ENCODE measurements at places on chromosomes 7 and 10. TPM values are rescaled to one million over a fixed set of nuclear protein-coding genes. Genes with fewer than 3 reads are reported as not detected.

Gene ENO4
- polyA plus RNA-seq = not detected

Gene GHRHR
- not detected for polyA plus RNA-seq

Gene HOXA7
- not detected for polyA plus RNA-seq

Gene NEUROD6
- polyA plus RNA-seq = not detected

Gene TEX36
- polyA plus RNA-seq = not detected

Gene GRID1
- not detected for polyA plus RNA-seq

Gene CAMK2B
- polyA plus RNA-seq = not detected

Gene PKD2L1
- polyA plus RNA-seq = not detected

Gene PPP1R17
- polyA plus RNA-seq = not detected

Gene YAE1
- polyA plus RNA-seq = 24.4 TPM

Gene KLF14
- polyA plus RNA-seq = 0.12 TPM

Gene BPGM
- polyA plus RNA-seq = 24.7 TPM

Gene CRYGN
- polyA plus RNA-seq = not detected

Gene PANK1
- polyA plus RNA-seq = 0.47 TPM

GRCh38 chr7:132246591-132246990 lies 329.7 kb downstream of the PLXNA4 start:
- no peak overlapping the region for H3K4me3 ChIP-seq
- peaks cover 13% of the 10 kb centered on the region for H3K27me3 ChIP-seq
- H3K27ac ChIP-seq = no peak overlapping the region
- H3K4me1 ChIP-seq = no peaks in the 10 kb centered on the region

- no peak overlapping the region for H3K27ac ChIP-seq
- H3K36me3 ChIP-seq = no peaks in the 10 kb centered on the region
- DNase-seq = no peak
- H3K4me1 ChIP-seq = no peaks in the 10 kb centered on the region
Measured at GRCh38 chr10:52956861-52957260, 184.3 kb upstream of the MBL2 start.

DNA sequence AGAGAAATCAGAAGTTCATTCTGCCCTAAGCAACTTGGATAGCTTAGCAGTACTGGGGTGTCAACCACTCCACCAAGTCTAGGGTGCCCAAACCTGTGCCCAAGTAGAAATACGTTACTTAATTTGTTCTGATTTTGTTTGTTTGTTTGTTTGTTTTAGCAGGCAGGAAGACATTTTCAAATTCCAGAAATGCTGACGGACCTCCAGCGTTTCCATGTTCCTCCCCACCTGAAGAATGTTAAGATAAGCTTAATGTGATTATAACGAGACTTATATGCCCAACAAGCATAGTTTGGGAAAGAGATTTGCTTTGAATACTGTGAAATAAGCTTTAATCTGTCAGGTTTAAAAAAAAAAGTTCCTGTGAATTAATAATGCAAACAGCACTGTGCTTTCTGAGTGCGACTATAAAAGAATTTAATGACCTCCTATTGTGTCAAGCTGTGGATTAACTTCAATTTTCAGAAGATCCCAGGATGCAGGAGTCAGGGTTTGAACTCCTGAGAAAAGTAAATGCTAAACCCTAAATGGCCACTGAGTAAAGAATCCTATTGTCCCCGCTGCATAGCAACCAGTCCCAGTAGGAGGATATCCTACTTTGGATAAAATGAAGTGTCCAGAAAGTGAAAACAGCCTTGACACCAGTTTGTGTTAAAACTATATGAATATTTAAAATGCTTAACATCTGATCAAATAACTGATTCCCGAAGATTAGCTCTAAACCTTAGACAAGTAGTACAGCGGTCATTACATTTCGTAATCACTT lies 56.5 kb downstream of the LYZL1 start:
- H3K36me3 ChIP-seq = no peaks in the 10 kb centered on the region
- H3K27ac ChIP-seq = no peak overlapping the region
- H3K4me3 ChIP-seq = no peak overlapping the region
- no peaks in the 10 kb centered on the region for H3K4me1 ChIP-seq
- DNase-seq = no peak
- no peaks in the 10 kb centered on the region for H3K27me3 ChIP-seq

DNA sequence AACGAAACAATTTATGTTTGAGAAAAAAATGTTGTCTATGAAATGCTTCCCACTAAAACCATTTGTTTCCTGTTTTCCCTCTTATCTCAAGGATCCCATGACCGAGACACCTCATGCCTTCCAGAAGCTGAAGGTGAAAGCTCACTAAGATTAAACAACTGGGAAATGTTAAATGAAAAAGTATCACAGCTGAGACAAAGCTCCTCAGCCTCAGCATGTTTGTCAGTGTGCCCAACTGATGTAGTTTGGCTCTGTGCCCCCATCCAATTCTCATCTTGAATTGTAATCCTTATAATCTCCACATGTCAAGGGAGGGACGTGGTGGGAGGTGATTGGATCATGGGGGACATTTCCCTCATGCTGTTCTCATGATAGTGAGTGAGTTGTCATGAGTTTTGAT lies 327.3 kb downstream of the HTR7 start:
- no peaks in the 10 kb centered on the region for H3K4me1 ChIP-seq
- DNase-seq = no peak
- peaks cover 11% of the 10 kb centered on the region for H3K27me3 ChIP-seq
- H3K27ac ChIP-seq = no peak overlapping the region
- H3K4me3 ChIP-seq = no peak overlapping the region

GRCh38 chr7:19900118-19900517 lies 126.7 kb upstream of the TMEM196 start:
- no peaks in the 10 kb centered on the region for H3K4me1 ChIP-seq
- DNase-seq = no peak

DNA sequence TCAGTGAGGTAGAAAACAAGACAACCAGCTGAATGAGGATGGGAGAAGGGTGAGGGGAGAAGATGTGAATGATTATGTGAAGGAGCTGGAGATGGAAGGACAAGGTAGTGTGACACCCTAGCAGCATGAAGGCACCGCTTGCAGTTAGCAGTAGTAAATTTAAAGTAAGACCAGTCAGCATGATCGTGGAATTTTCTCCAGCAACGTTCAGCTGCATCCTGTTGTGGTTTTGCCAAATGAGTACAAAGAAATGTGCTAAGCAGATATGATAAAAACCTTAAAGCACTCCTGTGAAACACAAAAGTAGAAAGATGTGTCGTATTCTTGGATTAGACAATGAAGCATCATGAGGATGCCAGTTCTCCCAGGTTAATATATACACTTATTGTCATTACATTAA lies 34.1 kb upstream of the IFRD1 start:
- no peaks in the 10 kb centered on the region for H3K4me1 ChIP-seq
- H3K27me3 ChIP-seq = peaks cover 6% of the 10 kb centered on the region
- H3K27ac ChIP-seq = no peak overlapping the region
- no peak for DNase-seq
- no peak overlapping the region for H3K4me3 ChIP-seq

DNA sequence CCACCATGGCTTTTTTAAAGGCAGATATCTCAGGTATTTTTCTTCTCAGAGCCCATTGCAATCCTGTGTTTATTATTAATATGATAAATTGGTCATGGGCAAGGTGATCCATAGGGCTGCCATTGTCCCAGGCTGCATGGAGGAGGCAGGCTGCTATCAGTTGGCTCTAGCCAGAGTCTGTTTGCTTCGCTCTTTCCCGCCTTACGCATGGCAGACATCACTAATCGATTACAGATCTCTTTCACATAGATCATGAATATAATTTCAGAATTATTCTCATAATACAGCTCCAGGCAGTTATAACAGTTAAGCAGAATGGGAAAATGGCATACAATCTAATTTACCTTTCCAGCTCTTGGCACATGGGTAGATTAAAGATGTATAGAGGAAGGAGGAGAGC lies 30.4 kb upstream of the HABP2 start:
- no peaks in the 10 kb centered on the region for H3K36me3 ChIP-seq
- H3K27ac ChIP-seq = no peak overlapping the region
- no peak for DNase-seq
- H3K4me1 ChIP-seq = no peaks in the 10 kb centered on the region

GRCh38 chr7:107364787-107365186 lies 105.1 kb upstream of the GPR22 start:
- no peak for DNase-seq
- H3K4me1 ChIP-seq = peaks cover 3% of the 10 kb centered on the region
- H3K27ac ChIP-seq = no peak overlapping the region
- H3K4me3 ChIP-seq = no peak overlapping the region
- H3K27me3 ChIP-seq = no peaks in the 10 kb centered on the region

DNA sequence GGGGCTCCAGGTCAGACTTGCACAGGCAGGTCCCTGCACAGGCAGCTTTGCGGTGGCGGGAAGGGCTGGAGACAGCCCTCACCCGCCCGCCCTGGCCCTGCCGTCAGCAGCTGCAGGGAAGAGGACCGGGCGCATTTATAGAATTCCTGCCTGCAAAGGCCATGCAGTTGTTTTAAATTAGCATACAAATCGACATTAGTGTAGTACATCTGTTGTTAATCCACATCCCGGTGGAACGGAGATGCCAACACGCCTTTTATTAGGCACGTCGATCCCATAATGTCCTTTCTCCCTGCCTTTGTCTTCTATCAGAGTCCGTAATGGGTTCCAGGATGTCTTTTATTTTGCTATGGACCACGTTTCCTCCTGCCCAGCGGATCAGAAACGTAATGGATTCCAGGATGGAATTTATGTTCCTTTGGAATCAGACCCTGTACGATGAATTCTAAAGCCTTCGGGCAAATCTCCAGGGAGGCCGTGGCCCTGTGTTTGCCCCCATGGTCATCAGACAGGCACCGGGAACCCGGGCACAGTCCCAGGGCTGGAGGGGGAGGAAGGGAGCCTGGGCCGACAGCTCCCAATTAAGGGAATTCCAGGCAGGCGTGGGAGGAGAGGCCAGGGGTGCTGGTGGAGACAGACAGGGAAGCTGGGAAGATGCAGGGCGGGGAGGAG lies 123.9 kb downstream of the COL26A1 start:
- H3K4me3 ChIP-seq = no peak overlapping the region
- no peak for DNase-seq
- H3K4me1 ChIP-seq = no peaks in the 10 kb centered on the region
- H3K27me3 ChIP-seq = peaks cover 17% of the 10 kb centered on the region
- no peaks in the 10 kb centered on the region for H3K36me3 ChIP-seq

GRCh38 chr7:135169964-135170273 lies 588 bp downstream of the CYREN start:
- peaks cover 51% of the 10 kb centered on the region for H3K4me1 ChIP-seq
- H3K27me3 ChIP-seq = no peaks in the 10 kb centered on the region
- H3K4me3 ChIP-seq = peak overlapping the region; percentile 91
- peak overlapping the region; percentile 94 for H3K27ac ChIP-seq
- no peak for DNase-seq
- H3K36me3 ChIP-seq = no peaks in the 10 kb centered on the region

- no peaks in the 10 kb centered on the region for H3K36me3 ChIP-seq
- peak within 1 kb of the TSS; percentile 93 for H3K4me3 ChIP-seq
- H3K27ac ChIP-seq = peak within 1 kb of the TSS; percentile 49
- DNase-seq = peak; percentile 69
Measured at GRCh38 chr7:101817471-101818286, at the start of gene CUX1. Gene CUX1, plus strand, starts transcription at chr7:101817626. Its CDS starts 14 bp downstream, at chr7:101817640.

DNA sequence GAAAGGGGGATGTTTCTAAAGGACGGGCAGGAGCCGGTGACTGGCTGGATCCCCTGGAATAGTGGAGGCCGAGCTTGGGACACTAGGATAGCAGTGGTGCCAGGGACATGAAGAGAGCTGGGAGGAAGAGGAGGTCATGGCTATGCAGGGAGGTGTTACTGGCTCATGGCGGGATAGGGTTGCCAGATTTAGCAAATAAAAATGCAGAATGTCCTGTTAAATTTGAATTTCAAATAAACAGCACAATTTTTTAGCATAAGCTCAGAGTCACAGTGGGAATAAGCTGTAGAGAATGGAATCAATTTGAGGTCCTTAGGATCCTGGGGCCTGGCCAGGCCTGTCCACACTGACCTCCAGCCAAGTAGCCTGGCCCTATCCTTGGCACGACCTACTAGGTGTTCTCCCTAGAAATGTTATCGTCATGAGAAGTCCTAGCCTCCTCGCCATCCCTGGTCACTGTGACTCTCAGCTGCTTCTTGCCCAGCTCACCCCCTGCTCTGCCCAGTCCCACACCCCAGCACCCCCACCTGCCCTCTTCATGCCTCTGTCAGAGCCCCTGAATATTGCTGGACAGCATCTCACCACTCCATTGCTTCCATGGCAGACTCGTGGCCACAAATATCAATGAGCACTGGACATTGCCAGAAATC lies 7.6 kb upstream of the KCP start:
- DNase-seq = no peak
- H3K4me3 ChIP-seq = no peak overlapping the region
- no peaks in the 10 kb centered on the region for H3K36me3 ChIP-seq
- H3K4me1 ChIP-seq = peaks cover 12% of the 10 kb centered on the region
- H3K27ac ChIP-seq = no peak overlapping the region

- H3K27me3 ChIP-seq = peaks cover 45% of the 10 kb centered on the region
- H3K4me1 ChIP-seq = no peaks in the 10 kb centered on the region
- H3K4me3 ChIP-seq = no peak overlapping the region
- H3K27ac ChIP-seq = no peak overlapping the region
Measured at GRCh38 chr7:21253740-21254687, 173.9 kb upstream of the SP4 start.

DNA sequence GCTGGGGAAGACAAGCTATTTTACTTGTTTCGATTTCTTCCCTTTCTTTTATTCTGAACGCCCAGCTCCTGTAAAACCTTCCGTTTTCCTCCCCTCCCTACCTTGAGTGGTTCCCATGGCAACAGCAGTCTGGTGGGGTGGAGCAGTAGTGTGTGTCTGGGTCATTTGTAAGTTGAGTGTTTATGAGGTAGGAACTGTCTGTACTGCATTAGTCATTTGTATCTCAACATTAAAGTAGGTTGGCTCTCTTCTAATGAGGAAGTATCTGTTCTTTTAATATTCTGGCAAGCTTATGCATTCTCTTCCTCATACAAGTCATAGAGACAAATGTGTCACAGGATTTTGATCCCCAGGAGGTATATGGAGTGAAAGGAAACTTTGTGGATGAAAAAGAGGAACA lies 85.3 kb upstream of the CCDC6 start:
- peak overlapping the region; percentile 62 for H3K4me3 ChIP-seq
- peaks cover 6% of the 10 kb centered on the region for H3K4me1 ChIP-seq
- DNase-seq = peak; percentile 36
- no peaks in the 10 kb centered on the region for H3K36me3 ChIP-seq
- peak overlapping the region; percentile 67 for H3K27ac ChIP-seq
- H3K27me3 ChIP-seq = peaks cover 6% of the 10 kb centered on the region

- no peak overlapping the region for H3K4me3 ChIP-seq
- H3K27ac ChIP-seq = no peak overlapping the region
- H3K27me3 ChIP-seq = no peaks in the 10 kb centered on the region
- no peaks in the 10 kb centered on the region for H3K36me3 ChIP-seq
- H3K4me1 ChIP-seq = no peaks in the 10 kb centered on the region
- DNase-seq = no peak
Measured at GRCh38 chr7:126780993-126781392, 471.7 kb downstream of the GRM8 start.

GRCh38 chr7:126052229-126052628 lies 1122.6 kb upstream of the POT1 start:
- H3K4me1 ChIP-seq = no peaks in the 10 kb centered on the region
- no peak for DNase-seq
- H3K27me3 ChIP-seq = no peaks in the 10 kb centered on the region

- H3K27me3 ChIP-seq = peaks cover 9% of the 10 kb centered on the region
- H3K4me3 ChIP-seq = no peak overlapping the region
- no peak overlapping the region for H3K27ac ChIP-seq
- H3K36me3 ChIP-seq = no peaks in the 10 kb centered on the region
- no peak for DNase-seq
Measured at GRCh38 chr10:69446650-69447151, 4.6 kb upstream of the TSPAN15 start.

- peaks cover 7% of the 10 kb centered on the region for H3K27me3 ChIP-seq
- H3K27ac ChIP-seq = no peak overlapping the region
- H3K36me3 ChIP-seq = no peaks in the 10 kb centered on the region
- no peak overlapping the region for H3K4me3 ChIP-seq
Measured at GRCh38 chr7:157739650-157740049, 402.8 kb downstream of the DNAJB6 start.

- H3K27me3 ChIP-seq = no peaks in the 10 kb centered on the region
- H3K27ac ChIP-seq = no peak overlapping the region
Measured at GRCh38 chr10:50404021-50404773, 152.9 kb upstream of the ASAH2 start.

Measured in naive B cell (primary cell).